ENCODE measurements at places on chromosomes 5 and 9. TPM values are rescaled to one million over a fixed set of nuclear protein-coding genes. Genes with fewer than 3 reads are reported as not detected.

Gene TMEM203
- 44.7 TPM for polyA plus RNA-seq

DNA sequence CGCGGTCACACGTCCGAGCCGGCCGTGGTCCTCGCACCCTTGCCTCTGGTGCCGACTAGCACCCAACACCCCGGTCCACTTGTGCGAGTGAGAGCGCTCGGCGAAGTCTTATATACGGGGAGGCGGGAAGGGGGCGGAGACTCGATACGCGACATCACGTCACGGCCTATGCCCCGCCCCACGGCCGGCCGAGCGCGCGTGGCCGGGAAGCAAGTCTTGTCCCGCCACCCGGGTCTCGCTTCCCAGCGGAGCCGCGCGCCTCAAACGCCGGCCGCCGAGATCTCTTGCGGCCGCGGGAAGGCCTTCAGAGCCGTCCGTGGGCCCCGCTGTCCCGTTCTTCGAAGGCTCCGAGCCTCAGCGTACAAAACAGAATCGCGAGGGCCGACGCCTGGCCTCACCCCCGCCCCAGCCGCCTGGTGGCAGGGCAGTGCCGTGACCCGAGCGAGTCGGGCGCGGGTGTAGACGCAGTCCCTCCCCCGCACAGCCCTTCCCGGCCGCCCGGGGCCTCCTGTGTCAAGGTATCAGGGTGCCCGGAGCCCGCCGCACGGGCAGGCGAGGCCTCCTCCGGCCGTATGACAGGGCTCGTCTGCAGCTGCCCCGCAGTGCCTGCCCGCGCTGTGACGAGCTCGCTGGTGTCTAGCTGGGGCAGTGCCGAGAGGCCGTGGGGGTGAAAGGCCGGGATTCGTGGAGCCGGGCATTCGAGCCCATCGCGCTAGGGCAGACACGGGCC is at the start of gene PLK2:
Gene PLK2 (minus strand): TSS at position 85 of the 730 bp plus-strand sequence. CDS start 127 bp downstream, outside the sequence.
- peak; percentile 92 for DNase-seq

DNA sequence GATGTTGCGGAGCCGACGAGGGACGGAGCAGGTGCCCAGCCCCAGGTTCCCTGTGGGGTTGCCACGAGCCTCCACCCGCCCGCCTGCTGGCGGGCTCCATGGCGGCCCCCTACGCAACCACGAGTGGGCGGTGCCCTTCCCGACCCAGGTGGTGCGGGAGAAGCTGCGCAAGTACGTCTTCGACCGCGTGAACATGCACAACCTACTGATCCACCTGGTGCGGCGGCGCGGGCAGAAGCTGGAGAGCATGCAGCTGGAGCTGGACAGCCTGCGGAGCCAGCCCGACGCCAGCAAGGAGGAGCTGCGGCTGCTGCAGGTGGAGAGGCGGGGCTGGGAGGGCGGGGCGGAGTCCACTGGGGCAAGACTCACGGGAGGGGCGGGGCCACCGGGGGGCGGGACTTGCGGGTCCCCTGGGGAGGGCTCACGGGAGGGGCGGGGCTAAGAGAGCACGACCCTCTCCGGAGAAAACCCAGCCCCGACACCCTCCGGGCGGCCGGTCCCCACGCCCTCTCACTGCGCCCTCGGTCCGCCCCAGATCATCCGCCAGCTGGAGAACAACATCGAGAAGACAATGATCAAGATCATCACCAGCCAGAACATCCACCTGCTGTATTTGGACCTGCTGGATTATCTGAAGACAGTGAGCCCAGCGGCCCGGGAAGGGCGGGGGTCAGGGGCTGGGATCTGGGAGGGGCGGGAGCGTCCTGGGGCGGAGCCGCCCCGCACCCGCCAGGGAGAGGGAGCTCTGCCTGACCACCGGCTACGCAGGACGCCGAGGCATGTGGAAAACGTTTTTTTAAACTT is 3.9 kb downstream of the CCDC183 start:
- DNase-seq: peak; percentile 88

DNA sequence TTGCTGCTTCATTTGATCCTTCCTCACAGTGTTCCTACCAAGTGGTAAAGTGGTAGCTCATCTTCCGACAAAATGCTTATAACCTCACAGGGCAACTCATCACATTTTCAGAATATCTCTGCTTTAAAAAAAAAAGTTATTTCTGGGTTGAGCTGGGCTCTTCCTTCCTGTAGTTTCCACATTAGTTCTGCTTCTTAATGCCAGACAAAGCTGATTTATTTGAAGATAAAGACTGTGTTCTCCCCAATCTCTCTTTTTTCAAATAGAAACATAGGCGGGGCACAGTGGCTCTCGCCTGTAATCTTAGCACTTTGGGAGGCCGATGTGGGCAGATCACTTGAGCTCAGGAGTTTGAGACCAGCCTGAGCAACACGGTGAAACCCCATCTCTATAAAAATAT is 273.1 kb downstream of the ACTL7B start:
- DNase-seq: no peak

Gene PCDHGA2
- 6.4 TPM for polyA plus RNA-seq

DNA sequence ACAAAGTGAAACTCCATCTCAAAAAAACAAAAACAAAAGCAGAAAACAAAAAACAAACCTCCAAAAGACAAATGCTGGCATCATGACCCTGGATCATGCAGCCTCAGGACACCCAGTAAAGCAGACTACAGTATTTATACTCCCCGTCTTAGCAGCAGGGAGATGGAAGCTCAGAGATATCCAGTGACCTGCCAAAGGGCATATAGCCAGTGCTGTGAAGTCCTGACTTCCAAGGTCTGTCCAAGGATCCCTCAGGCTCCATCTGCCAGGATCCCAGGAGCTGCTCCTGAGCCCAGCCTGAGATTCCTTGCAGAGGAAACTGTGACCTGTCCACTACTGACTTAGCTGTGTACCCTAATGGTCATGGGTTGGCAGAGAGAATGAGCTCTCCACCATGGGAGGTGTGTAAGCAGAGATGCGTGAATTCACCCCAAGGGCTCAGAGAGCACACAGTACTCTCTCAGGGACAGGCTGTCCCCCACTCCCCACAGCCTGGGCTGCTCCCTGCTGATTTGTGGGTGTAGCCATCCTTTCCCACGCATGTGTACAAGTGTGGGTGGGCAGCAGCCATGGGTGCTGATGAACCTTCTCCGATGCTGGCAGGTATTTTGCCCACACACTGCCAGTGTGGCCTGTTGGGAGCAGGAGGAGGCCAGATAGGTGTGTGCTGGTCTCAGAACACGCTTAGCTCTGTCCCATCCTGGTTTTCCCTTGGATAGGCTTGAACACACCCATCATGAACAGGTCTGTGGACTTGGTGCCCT is 2.1 kb upstream of the WNK2 start:
- no peak for DNase-seq

- no peak for DNase-seq
Observed at GRCh38 chr5:72402959-72403628, 82.9 kb downstream of the PTCD2 start.

DNA sequence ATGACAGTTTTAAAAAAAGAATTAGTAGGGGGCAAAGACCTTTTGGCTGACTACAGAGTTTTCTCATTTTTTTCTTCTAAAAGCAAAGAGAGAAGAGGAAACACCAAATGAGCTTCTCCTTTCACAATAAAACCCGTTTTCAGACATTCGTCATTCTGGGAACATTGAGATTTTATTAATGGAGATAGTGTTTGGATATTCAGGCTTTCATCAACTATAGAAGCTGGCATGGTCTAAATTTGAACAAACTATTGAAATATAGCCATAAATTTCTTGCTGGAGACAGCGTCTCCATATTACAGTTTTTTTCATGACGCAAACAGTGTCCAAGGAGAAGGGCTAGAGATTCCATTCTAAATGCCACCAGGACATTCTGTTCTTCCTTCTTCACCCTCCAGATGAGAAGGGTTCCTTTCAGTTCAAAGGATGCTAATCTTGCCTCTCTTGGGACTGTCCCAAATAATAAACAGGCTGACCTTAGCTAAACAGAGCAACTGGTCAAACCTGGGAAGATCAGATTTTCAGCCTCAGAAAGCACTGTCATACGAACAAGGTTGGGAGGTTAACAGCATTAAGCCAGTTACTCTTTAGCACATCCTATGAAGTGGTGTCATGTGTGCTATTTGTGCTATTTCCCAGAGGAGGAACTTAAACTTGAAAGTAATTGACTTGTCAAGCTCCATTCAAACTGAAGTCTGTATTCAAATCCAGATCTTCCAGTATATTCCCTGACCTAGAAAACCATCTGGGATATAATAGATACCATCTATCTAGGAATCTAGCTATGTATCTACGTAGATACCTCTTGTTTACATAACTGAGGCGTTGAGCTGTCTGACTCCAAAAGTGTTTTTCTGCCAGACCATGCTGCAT is 125.6 kb downstream of the LPAR1 start:
- DNase-seq: no peak

DNA sequence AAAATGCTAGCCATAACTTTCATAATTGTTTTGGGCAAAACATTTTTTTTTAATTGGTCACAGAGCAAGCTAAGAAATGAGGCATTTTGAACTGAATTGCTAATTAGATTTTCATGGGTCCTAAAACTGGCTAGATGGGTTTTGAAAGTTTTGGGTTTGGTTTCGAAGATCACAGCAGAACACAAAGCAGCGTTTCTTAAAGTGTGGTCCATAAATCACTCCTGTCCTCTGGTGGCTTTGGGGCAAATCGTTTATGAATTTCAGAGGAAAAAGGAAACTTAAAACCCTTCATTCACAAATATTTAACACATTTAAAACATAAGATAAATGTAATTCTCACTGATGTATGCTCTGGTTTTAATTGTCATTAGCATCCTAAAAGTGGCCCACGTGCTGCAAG is 503.7 kb downstream of the SPATA31D1 start:
- DNase-seq: no peak

GRCh38 chr5:157506981-157507780 is 47.2 kb downstream of the NIPAL4 start:
- DNase-seq: no peak

Gene DNM1
- 91.2 TPM for polyA plus RNA-seq

DNA sequence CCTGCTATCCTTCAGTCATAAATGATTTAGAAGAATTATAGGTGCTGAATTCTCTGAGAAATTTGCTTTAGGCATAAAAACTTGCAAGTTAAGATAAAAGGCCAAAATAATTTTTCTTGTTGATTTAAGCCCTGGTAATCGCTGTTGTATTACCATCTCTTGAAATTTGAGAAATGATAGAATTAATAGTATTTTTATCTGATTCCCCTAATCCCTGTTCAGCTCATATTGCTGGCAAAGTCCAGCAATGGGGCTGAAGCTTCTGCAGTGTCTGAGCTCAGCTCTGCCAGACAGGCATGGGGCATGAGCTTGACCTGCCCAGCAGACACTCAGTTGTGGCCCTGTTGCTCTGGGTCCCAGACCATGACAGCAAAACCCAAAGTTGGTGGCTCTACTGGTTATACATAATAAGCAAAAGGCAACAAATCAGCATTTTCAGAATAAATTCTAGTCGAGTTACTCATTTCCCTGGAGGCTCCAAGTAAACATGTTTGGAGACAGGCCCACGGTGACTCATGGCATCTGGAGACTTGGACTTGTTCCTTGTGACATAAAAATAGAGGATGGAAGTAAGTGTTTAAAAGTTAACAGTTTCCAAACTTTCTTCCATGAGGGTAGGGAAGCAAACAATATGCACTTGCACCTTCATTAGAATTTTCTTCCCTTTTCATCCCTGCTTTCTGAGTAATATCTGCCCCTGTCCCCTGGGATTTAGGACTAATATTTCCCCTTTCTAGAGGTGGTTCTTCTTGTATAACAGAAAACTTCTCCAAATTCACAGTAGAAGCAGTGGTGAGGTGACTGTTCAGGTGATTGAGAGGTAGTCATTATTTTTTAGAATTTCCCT is 60.2 kb upstream of the SLC2A8 start:
- DNase-seq: peak; percentile 78

GRCh38 chr9:91207729-91208418 is 153.8 kb downstream of the AUH start:
- DNase-seq: no peak

Gene CTSV
- polyA plus RNA-seq: 27.4 TPM

Gene TMEM167A
- 102 TPM for polyA plus RNA-seq
